Effector CD4-positive, alpha-beta T cell (primary cell): ENCODE measurements at places on chromosomes 4 and X.

GRCh38 chr4:187617113-187617512 lies 378.5 kb upstream of the ZFP42 start:
- DNase-seq: no peak

DNA sequence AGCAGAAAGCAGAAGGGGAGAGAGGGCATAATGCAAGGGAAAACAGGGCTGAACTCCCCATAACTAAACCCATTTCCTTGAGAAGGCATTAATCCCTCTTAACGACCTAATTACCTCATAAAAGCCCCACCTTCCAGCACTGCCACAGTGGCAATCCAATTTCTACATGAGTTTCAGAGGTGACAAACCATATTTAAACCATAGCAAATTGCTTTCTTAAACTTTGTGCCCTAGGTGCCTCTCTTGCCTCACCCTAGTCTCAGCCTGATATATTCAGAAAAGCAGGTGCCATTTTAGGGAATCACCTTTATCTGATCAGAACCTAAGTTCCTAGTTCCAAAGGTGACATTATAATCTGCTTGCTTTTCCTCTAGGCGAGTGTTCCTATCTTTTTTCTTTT lies 48.9 kb downstream of the SLC34A2 start:
- no peak for DNase-seq

GRCh38 chr4:78288327-78288726 lies 231.2 kb downstream of the FRAS1 start:
- no peak for DNase-seq

GRCh38 chrX:104137496-104137895 lies 19.3 kb downstream of the SLC25A53 start:
- no peak for DNase-seq

DNA sequence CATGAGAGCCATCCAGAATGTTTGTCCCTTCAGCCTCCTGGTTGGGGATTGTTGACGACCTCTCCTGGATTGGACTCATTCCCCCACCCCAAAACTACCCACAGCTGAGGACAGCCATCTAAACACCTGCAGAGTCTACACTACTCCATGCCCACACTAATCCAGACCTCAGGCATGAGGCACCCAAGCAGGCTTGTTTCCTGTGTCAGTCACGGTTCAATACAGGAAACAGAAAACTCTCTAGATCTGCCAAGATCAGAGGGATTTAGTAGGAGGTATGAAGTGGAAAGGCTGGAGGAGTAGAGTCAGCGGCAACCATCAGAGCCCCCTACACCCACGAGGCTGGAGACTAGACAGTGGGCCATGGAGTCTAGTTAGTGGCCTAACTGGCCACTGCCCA lies 37.7 kb downstream of the HAND2 start:
- no peak for DNase-seq

DNA sequence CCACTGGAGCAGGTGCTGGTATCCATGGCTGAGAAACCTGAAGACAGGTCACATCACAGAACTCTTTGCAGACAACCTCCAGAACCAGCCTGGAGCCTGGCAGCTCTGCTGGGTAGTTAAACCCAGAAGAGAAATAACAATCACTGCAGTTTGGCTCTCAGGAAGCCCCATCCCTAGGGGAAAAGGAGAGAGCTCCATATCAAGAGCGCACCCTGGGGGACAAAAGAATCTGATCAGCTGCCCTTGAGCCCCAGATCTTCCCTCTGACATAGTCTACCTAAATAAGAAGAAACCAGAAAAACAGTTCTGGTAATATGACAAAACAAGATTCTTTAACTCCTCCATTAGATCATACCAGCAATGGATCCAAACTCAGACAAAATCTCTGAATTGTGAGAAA lies 823.2 kb upstream of the FRG1 start:
- no peak for DNase-seq

DNA sequence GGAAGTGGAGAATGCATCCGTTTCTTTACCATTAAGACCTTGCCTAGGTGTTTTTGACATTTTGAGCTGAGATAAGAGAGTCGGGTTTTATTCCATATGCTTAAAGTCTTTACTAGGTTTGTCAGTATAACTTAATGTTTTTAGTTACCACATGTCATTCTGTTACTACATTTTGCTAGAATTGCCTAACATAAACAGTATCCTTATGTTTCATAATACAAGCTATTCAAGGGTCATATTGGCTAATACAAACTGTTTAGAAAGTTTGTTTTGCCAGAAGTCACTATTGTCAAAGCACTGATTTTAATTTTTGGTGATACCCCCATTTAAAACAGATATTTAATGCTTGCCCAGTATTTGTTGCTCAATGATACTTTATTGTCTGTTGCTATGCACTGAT lies 427.7 kb upstream of the MAGEB2 start:
- DNase-seq: no peak

DNA sequence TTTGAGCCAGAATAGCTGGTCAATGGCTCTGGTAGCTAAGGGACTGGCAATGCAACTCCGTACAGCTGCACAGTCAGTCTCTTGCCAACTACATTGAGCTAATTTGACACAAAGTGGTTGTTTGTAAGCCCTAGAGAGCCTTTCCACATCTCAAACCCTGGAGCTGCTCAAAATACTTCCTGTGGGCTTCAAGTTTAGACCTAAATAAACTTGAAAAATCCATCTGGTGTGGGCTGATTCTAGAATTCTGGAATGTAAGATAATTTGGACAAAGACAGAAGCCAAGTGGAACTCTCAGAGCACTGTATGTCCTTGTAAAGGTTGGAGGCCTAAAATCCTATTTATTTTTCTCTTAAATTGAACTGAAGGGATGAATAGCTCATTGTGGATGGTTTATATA lies 380.8 kb downstream of the SPRY1 start:
- no peak for DNase-seq

GRCh38 chr4:168119100-168119499 lies 26.8 kb downstream of the ANXA10 start:
- DNase-seq: no peak

DNA sequence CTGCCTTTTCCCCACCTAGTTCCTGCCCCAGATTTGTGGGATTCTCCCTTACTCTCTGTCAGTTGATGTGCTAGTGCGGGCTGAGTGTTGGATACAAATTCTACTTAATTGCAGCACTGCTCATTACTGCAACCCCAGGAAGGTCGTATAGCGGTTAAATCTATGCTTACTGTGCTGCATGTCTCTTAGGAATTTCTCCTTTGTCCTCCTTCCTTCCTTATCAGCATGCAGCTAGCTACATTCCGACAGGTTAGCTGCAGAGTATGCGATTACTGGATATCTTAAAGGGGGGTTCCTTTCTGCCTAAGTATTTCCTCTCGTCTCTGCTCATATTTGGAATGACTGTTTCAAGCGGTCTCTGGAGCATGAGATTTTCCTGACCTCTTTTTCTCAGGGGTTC lies 662.8 kb downstream of the TLL1 start:
- no peak for DNase-seq

DNA sequence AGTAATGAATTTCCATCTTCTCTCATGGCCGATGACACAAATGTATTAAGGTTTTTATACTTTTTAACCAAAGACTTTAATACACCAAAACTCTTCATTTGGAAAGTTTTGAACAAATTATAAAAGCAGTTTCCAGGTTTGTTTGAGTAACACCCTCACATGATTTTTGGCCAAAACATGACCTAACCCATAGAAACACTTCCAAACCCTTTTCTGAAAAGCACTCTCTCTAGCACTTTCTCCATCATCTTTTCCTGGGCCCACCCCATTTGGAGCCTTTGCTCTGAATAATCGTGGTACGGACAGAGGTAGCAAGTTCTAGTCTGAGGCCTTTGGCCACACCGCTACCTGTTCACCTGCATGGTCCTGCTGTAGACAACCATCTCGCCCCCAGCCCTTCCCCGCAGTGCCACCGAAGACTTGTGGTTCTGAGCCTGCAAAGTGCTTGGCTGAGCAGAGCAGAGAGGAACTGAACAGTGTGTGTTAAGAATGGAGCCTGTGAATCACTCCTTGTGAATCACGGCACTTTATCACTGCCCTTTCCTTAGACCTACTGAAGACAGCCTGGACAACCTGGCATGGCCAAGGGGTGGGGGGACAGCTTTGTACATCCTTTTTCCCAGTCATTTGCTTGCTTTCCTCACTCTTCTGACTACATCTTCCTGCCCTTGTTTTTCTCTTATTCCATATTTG lies 181.8 kb downstream of the PTTG2 start:
- DNase-seq: no peak

DNA sequence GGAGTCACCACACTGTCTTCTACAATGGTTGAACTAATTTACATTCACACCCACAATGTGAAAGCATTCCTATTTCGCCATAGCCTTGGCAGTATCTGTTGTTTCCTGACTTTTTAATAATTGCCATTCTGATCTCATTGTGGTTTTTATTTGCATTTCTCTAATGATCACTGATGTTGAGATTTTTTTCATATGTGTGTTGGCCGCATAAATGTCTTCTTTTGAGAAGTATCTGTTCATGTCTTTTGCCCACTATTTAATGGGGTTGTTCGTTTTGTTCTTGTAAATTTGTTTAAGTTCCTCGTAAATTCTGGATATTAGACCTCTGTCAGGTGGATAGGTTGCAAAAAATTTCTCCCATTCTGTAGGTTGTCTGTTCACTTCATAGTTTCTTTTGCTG lies 519.1 kb downstream of the STPG2 start:
- no peak for DNase-seq

DNA sequence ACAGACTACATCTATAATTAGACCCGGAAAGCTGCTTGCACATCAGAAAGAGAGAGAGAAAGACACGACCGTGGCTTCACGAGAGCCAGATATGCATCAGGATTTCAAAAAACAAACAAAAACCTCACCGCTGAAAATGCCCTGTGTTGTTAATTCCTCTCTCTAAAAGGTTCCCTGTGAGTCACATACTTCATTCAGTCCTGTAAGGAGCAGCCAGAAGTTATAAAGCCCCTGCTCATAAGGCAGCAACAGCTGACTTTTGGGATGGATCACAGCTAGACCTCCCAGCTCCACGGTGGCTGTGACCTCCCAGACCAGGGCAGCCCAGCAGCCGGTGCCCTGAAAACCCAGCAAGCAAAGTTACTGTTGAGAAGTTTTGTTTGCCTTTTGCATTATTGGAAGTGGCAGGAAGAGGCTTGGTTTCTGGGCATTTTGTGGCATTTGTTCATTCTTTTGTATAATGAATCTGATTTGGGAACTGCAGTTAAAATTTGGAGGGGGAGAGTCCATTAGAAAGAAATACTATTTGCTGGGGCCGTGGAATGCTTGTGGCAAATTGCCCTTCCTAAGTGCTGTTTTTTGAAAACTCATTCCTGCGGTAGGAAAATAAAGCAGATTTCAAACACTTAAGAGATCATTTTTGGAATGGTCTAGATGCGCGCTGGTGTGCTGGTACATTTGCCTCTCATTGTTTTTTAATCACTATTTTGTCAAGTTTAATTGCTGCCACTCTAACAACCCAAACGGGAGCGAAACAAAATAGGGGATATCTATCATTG lies 520.4 kb downstream of the BCOR start:
- no peak for DNase-seq

DNA sequence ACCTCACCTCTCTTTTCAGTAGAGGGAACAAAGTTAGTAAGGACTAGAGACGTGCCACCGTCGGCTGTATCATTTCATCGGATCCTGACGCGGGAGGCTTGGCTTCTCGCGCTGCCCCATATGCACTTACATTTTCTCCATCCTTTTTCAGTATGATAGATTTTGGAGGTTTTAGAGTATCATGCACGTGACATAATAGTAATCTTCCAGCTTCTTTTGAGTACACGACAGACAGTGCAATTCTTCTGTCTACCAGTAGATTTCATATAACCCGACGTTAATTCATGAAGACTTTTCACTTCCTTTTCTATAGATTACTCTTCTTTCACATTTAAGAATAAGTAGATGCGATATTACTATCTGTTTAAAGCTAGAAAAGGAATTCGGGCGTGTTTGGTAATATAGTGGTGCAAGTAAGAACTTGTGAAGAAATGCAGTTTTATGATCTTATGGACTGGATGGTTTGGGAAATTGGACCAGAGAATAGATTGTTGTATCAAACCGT lies 1.0 kb downstream of the CDS1 start:
- no peak for DNase-seq

DNA sequence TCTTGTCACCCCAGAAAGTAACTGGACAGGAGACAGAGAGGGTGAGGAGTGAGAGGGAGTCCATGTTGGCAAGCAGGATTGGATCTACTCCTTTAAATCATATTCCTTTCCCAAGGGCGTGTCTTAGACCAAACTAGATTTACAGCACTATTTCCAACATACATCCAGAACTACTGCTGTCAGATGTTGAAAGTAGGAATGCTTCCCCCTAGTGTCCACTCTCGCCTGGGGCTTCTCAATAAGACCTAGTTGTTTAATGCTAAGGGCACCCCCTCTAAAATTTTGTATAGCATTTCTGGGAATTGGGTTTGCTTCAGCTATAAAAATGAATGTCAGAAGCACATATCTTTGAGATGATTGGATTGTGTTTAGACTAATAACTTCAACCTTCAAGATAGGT lies 13.3 kb downstream of the OFD1 start:
- DNase-seq: no peak

DNA sequence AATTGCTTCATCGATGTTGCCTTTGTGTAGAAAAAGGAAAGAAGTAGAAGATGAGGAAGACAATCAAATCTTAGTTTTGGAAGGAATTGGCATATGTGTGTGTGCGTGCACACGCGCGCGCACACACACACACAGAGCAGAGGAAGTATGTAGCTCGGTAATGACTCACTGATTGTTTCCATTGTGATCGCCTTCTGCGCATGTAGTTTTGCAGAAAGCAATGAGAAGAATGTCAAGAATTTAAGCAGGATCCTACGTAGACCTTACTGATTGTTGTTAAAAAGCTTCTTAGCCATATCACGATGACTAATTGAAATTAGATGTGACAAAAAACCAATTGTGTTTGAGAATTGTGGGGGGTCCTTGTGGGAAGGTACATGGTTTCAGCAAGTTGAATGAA lies 12.8 kb upstream of the LIMCH1 start:
- DNase-seq: no peak

DNA sequence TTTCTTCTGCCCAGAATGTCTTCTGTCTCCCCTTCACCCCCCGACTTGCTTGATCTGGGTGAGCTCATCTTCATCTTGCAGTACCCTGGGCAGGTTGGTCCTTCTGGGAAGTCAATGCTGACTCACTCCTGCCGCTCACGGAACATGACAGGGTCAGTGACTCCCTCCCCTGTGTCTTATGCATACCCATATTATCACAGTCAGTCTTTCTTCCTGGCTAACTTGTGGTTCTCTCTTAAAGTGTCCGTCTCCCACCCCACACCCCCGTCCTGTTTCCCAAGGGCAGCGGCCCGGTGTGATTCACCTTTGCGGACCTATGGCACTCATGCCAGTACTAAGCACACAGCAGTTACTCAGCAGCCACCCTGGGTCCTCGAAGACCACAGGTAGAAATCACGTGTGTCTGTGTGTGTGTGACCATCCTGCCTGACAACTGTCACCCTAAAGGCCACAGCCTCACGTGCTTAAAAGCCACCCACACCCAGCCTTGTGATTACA lies 17.7 kb downstream of the IQSEC2 start:
- no peak for DNase-seq

GRCh38 chrX:30183554-30183953 lies 31.8 kb upstream of the MAGEB2 start:
- DNase-seq: no peak
